ENCODE measurements at places on chromosomes 3 and 15.
A peak's percentile ranks its signal among the peaks of the same experiment; 100 is the strongest.

DNA sequence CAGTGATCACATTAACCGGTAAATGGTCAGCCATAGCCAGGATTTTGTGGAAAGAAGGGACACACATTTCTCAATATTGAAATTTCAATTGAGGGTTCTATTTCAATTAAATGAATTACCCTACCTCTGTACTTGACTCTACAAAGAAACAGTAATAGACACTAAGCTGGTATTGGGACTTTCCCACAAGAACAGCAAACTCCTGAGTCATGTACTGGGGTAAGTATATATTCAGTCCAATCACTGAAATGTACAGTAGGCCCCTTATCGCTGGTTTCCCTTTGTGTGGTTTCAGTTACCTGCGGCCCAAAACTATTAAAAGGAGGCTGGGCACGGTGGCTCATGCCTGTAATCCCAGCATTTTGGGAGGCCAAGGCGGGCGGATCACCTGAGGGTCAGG lies 17.6 kb downstream of the ASB14 start:
- DNase-seq, result no peak

DNA sequence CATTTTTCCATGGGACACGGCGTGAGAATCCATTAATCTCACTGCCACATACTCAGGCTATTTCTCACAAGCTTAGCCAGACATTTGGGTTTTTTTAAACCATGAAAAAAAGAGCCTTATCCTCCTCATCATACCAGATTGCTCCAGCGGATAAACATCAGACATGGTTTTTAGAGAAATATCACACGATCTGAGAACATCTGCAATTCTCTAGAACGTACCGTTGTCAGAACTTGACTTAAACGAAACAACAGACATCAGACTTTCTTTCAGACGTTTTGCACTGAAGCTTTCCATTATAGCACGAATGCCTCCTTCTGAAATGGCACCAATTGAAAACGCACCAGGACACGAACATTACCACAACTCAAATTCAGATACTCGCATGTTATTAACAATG lies 744.2 kb upstream of the CFAP20DC start:
- no peak for DNase-seq

DNA sequence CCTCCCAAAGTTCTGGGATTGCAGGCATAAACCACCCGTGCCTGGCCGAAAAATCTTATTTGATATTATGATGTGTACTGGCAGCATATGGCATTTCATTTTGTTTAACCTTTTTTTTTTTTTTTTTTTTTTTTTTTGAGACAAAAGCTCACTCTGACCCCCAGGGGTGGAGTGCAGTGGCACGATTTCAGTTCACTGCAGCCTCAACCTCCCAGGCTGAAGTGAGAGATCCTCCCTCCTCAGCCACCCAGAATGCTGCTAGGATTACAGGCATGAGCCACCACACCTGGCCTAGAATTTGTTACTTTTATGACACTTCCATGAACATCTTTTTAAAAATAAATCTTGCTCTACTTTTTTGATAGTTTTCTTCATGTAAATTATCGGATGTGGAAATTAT lies 12.0 kb downstream of the TERB2 start:
- no peak for DNase-seq

DNA sequence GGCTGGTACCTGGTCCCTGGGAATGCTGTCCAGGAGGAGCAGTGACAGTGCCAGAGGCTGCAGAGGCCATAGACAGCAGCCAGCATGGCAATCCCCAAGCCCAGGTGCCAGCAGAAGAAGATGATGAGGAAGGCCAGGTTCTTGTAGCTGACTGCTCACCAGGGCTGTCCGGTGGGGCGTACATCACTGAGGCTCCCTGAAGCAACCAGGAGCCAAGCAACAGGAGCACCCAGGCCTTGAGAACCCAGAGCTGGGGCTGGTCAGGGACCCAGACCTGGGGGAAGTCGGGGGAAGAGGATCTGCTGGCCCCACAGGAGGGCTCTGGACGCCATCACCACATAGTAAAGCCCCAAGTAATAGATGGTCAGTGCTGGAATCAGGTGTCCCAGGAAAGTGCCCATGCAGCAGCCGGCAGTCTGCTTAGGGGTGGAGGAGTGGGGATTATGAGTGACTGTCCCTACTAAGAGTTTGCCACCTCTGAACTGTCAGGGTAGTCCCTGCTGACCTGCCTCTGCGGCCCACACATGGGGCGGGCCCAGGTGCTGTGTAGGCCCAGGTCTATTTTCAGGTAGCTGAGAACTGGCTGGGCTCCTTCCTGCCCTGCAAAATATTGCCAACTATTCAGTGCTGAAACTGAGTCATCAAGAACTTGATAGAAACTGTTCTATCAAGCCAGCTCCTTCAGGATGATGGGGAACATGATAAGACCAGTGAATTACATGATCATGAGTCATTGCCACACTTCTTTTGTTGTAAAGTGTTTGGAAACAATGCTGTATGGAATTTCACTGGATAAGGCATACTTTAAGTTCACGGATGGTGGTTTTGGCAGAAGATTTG lies 68.7 kb downstream of the CHRD start:
- no peak for DNase-seq

DNA sequence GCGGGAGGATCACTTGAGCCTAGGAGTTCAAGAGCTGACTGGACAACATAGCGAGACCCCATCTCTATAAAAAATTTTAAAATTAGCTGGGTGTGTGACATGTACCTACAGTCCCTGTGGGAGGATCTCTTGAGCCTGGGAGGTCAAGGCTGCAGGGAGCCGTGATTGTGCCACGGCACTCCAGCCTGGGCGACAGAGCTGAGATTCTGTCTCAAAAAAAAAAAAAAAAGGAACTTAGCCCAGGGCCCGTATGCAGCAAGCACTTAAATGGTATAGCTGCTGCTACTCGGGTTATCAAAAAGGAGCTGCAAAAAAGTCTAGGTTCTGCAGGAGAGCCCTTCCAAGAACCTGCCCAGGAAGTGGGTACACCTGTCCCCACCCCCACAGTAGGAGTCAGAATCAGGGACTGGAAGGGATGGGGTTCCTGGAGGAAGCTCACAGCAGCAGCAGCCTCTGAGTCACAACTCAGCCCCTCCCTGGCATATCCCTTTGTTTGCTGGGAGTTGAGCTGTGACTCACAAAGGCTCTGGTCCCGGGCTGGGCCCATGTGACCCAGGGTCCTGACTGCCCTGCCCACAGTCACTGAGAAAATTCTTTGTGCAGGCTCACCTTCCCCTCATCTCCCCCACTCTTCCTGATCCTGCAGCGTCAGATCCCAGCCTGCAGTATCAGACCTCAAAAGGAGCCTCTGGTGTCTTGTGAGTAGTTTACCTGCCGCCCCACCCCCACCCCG lies at the start of gene SPATA12:
Gene SPATA12, plus strand, starts transcription at position 576 of the 733 bp plus-strand sequence. CDS start 13,031 bp downstream, outside the sequence.
- DNase-seq, result no peak

DNA sequence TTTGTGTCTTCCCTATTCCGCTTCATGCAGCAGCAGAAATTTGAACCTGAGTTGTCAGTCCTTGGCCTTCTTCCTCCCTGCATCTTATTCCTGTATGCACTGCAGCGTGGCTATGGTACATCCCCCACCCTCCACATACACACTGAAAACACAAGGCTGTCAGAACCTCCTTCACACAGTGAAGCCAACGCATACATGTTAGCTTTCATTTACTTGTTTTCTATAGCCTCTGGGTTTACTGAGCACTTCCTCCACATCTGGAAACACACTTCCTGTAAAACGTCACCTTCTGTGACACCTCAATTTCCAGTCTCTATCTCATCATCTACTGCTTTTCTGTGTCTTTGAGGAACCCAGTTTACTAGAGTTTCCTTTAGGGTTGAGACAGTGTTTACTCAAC lies 47.0 kb downstream of the SUSD5 start:
- no peak for DNase-seq

DNA sequence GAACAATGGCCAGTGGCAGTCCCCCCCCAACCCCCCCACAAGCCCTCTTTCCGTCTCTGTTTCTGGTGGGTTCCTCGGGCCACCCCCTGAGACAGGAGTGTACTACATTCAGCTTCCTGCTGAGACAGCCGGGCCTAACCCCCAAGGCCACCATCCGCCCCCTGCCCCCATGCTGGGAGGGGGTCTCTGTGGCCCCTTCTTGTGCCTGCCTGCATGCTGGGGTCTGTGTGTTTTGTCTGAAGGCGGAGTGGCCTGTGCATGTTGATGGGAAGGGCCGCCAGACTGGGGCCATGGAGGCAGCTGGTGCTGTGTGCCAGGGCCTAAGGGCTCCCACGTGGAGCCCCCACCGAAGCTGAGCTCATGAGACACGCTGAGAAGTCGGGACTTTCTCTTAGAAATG lies 26.6 kb downstream of the PLXNA1 start:
- no peak for DNase-seq

DNA sequence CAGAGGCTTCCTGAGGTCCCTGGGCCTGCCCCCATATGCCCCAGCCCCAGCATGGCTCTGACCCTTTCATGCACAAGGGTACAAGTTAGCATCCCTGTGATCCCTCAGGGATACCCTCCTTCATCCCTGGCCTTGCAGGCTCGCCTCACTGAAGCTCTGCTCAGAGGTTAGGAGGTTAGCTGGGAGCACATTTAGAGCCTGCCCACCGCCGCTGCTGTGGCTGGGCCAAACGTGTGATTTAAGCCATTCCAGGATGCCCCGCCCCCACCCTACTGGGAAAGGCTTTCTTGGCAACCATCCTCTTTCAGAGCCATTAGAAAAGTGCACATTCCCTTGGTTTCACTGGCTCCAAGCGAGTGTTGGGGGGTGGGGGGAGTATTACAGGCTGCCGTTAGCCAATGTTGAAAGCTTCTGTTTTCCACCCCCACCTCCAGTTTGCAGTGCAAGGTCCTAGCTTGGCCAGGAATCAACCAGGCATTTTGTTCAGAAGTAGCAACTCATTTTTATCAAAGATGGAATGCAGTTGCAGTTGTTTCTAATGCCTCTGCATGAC lies 6.3 kb upstream of the HES1 start:
- DNase-seq, result no peak

GRCh38 chr3:197787412-197787811 lies 3.6 kb upstream of the LRCH3 start:
- DNase-seq, result no peak

DNA sequence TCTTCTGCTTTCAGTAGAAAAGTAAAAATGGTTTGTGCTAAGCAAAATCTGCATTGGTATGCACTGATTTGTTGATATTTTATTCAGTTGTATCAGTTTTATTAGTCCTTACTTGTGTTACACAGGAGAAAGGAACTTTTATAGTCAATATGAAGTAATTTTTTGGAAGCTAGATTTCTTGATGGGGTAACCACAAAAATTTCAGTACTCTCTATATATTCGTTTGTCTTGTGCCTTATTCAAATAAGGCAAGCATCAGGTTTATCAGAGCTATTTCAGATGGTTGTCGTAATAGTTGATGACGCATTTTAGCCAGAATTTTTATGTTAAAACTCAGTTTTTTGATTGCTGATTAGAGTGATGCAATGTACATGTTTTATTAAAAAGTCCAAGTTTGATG lies 50.7 kb upstream of the NIPA1 start:
- DNase-seq, result no peak

GRCh38 chr3:122760453-122761271 lies 33.0 kb downstream of the HSPBAP1 start:
- no peak for DNase-seq

DNA sequence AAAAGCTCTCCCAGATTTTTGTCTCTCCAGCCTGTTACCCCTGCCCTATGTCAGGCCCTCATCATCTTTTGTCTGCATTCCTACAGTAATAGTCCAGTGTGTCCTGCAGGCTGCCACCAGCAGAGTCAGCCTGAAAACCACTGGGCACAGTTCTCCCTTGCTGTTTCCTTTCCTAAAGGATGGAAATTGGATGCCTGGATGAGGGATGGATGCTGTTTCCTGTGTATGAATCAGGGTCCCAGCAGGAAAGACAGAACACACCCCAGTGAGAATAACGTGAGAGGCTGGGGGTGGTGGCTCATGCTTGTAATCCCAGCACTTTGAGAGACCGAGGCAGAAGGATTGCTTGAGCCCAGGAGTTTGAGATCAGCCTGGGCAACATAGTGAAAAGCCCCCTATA lies 3.3 kb upstream of the SNX33 start:
- DNase-seq, result no peak

GRCh38 chr15:70559265-70560239 lies 203.8 kb downstream of the UACA start:
- DNase-seq, result peak; percentile 39

DNA sequence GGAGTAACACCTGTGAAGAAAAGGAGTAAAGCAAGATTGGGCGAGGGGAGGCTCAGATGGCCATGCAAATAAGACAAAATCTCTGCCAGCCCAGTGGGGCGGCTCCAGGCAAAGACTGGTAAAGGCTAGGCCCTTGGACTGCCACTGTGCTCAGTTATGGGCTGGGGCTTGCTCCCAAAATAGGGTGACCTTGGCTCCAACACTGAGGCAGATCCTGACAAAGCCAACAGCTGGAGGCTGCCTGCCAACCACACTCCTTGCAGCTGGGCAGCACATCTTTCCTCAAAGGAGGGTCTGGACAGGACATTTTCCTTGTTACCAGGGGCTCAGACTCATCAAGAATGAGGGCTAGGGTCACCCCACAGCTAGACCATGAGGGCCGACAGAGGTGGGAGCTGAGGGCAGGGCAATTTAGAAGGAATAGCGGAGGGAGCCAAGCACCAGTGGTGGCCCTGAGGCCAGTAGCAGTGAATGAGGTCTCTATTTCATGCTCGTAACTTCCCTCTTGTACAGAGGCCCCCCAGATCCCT lies 86.1 kb downstream of the CHRD start:
- no peak for DNase-seq

GRCh38 chr15:34768530-34768929 lies 13.7 kb upstream of the GJD2 start:
- no peak for DNase-seq

GRCh38 chr3:189822726-189823125 lies 191.5 kb downstream of the TP63 start:
- DNase-seq, result no peak

DNA sequence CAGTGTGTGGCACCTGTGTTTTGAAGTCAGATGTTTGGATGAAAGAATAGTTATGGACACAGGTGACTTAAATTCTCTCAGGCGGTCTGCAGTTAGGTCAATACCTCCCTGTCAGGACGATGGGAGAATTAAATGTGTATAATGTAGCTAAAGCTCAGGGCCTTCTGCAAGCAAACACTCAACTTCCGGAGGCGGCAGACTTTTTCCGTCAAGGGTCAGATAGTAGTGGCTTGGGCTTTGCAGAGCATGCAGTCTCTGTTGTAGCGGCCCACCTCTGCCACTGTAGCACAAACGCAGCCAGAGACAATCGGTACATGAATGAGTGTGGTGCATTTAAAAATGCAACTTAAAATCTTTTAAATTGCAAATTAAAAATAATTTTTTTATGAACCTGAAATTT lies 47.4 kb downstream of the CMTM8 start:
- no peak for DNase-seq

- DNase-seq, result no peak
These were observed 25.9 kb upstream of the CXCR6 start for GRCh38 chr3:45917146-45917898.

- DNase-seq, result no peak
These were observed 437.8 kb downstream of the ZIC1 start for GRCh38 chr3:147846854-147847478.

- no peak for DNase-seq
These were observed 1.8 kb upstream of the PLXND1 start for GRCh38 chr3:129608087-129608935.

- DNase-seq, result no peak
These were observed 297.2 kb downstream of the MAGI1 start for GRCh38 chr3:65741540-65741939.

Data from stimulated activated CD4-positive, alpha-beta T cell treated with anti-CD3 and anti-CD28 coated beads, TNF-alpha, amount 100 ng/mL, for 48 hours (primary cell).